ENCODE measurements at places on chromosomes 5 and 9.
A peak's percentile ranks its signal among the peaks of the same experiment; 100 is the strongest.

DNA sequence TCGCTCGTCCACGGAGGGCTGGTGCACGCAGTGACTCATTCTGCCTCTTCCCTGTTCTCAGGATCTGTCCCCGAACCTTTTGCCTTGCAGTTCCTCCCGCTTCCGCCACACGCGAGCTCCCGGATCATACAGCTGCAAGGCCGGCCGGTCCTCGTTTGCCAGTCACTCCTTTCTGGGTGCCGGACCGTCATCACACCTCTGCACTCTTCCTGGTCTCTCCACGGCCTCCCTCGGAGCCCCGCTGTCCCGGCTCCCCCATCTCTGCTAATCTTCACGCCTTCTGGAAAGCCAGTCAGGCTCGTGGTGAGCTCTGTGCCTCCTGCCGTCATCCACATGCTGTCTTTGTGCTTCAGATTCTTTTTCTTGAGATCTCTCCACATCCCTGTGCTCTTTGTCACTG lies 91.8 kb downstream of the STX17 start:
- DNase-seq = no peak

GRCh38 chr5:39420482-39421145 lies 4.2 kb downstream of the DAB2 start:
- peak; percentile 52 for DNase-seq

- DNase-seq = no peak
Measured at GRCh38 chr5:31023105-31023504, 170.4 kb upstream of the CDH6 start.

DNA sequence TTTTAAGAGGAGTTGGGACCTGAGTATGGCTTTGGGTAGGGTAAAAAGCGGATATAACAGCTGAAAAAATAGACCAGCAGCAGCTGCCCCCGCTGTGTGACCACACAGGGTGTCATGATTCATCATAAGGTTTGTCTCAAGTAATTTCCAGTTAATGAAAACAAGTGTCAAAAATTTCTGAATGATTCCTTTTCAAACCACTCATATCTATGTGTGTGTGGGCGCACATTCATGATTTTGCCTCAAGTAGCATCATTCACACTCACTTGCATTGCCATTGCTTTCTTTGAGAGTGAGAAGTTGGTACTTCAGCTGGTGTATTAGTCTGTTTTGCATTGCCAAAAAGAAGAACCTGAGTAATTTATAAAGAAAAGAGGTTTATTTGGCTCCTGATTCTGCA lies 12.1 kb upstream of the TNFAIP8 start:
- DNase-seq = peak; percentile 66

DNA sequence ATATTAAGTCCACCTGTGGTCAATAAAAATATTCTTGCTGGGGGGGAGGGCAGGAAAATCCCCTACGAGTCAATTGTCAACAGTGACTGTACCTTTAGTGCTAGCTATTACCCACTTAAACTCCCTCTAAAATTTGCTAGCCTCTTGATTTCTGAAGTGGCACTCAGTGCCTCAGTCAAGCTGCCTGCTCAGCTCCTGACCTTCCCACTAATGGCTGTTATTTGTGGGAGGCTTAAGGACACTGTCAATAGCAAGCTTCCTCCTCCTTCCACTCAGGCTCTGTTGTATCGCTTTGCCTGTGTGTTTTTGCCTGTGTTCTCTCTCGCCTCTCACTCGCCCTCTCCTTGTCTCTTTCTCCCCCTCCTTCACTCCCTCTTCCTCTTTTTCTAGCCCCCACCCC lies 140.8 kb downstream of the BNC2 start:
- DNase-seq = no peak

DNA sequence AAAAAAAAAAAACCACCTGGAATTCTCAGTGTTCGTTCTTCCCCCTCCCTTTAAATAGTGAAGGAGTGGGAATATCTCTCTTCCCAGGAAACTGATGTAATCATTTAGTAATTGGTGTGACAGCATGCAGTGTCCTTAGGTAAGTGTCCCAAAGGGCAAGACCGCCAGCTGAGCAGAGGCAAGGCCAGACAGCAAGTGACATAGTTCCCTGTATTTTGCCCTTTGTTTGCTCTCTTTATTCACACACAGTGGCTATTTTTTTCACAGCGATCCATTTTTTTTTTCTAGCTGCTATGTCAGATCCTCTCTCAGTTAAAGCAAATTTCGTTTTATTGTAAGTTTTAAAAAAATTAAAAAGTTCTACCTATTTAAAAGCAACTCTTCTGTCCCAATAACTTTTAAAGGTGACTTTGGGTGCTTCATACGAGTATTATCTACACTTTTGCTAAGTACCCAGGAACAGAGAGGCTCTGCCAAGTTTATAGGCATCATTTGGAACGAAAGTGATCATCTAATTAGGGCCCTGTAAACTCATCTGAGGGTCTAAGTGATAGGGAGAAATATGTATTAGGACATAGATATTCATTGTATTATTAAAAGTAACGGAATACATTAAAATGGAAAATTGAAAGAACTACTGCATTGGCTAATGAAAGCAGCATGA lies 98.2 kb upstream of the ALDH1A1 start:
- no peak for DNase-seq

- DNase-seq = no peak
Measured at GRCh38 chr5:32428426-32428825, 16.1 kb downstream of the ZFR start.

GRCh38 chr9:127014910-127015540 lies 100.4 kb downstream of the RALGPS1 start:
- no peak for DNase-seq

GRCh38 chr5:3080366-3080765 lies 328.9 kb upstream of the IRX2 start:
- no peak for DNase-seq

DNA sequence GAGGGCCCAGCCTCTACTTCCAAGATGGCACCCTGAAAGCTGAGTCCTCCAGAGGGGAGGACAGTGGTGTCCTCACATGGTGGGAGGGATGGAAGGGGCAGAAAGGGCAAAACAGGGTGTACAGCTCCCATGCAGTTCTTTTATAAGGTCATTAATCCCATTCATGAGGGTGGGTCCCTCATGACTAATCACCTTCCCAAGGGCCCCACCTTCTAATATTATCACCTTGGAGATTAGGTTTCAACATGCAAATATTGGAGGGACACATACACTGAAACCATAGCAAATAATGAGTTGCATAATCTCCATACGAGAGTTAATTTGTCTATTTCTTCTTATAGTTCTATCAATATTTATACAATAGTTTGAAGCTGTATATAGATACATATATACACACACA lies 5.8 kb upstream of the ZBTB43 start:
- DNase-seq = no peak

DNA sequence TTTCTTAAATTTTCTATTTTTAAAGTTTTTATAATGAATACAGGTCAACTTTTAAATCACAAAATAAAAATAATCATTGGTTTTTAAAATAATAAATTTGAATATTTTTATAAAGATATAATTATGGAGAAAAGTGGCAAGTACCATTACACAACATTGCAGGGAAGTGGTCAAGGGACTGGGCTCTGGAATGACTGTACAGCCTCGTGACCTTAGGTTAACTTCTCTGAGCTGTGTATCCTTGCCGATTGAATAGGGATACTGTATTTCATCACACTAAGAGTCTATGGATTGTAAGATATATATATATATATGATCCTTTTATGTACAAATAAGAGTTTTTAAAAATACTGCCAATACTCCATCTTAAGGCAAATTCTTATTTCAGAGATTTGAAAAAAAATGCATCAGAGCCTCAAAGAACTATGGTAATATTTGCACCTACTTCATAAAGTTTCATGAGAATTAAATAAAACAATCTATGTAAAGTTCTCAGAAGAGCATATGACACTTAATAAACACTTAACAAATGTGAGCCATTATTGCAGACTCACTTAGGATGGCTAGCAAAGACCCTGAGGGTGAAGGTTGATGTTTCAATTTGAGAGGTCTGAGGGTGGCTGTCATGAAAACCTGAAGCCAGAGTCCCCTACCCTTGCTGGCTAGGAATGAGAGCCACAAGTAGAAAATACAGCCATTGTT lies 136.5 kb downstream of the CCDC192 start:
- DNase-seq = peak; percentile 77

- DNase-seq = no peak
Measured at GRCh38 chr5:66702426-66702825, 106.2 kb downstream of the MAST4 start.

- DNase-seq = no peak
Measured at GRCh38 chr5:174396541-174396940, 327.8 kb upstream of the MSX2 start.

GRCh38 chr5:99248066-99248465 lies 319.3 kb upstream of the CHD1 start:
- no peak for DNase-seq

- DNase-seq = peak; percentile 23
Measured at GRCh38 chr5:177378884-177379883, 5.0 kb upstream of the SLC34A1 start.

DNA sequence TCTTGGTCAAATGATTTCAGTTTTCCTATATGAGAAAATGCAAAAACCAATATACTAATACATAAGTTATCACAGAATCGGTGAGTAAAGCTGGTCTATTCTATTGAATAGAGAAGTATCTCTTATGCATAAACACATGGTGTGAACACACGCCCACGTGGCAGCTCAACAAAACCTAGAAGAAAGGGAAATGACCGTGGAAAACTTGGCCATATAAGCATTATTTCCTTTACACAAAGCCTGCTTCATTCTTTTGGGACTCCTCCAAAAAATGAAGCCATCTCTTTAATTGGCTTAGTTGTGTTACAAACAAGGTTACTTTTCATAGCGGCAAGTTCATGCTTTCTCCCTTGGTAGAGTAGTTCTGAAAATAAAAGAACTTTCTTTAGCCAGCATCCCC lies 183.2 kb downstream of the TMEM161B start:
- no peak for DNase-seq

DNA sequence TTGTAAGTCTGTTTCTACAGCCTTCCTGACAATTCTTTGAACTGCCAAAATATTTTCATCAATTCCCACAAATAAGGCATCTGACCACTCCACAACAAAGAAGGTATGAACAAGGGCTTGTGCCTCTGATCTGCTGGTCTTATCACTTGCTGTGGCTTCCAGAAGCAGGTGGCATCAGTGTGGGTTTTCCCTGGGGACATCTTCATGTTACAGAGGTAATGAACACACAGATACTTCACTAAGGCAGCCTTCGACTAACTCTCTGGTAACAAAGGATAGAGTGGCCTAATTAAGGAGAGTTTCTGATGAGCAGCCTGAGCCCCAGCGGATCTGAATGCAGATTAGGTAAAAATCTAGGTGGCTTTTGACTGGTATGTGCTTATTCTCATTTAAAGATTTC lies 15.2 kb upstream of the ERAP2 start:
- DNase-seq = no peak

DNA sequence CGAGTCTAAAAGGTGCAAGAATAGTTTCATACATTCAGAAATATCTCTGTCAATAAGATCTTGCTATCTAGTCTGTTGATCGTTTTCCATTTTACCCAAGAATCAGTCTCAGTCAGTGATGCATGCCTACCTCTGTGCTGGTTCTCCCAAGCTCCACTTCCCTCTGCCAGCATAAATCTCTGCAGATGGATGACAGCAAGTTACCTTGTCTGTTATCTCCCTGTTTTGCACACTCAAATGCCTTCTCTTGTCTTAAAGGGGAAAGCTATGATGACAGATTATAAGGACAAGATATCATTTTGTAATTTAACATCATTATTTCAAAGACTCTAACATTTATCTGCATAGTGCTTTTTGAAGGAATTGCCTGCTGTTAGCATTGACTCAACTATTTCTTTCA lies 802.1 kb upstream of the SEMA6A start:
- DNase-seq = no peak

DNA sequence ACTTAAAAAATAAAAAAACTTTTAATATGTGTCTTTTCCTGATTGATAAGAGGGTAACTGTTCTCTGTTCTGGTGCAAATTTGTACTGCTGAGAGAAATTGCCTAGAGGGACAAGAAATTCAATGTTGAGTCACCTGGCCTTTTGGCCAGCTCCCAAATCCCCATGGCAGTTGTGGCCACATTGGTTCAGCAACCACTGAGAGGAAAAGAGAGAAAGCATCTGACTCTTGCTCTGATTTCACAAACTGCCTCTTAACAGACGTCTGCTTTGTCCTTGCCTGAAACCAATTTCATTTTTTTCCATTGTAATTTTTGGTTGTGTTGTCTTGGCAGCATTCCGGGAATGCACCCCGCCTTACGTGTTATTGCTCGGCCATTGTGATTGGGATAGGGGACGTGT lies 42.4 kb downstream of the NTRK2 start:
- DNase-seq = peak; percentile 73

GRCh38 chr9:27856748-27857147 lies 283.5 kb upstream of the C9orf72 start:
- DNase-seq = no peak

DNA sequence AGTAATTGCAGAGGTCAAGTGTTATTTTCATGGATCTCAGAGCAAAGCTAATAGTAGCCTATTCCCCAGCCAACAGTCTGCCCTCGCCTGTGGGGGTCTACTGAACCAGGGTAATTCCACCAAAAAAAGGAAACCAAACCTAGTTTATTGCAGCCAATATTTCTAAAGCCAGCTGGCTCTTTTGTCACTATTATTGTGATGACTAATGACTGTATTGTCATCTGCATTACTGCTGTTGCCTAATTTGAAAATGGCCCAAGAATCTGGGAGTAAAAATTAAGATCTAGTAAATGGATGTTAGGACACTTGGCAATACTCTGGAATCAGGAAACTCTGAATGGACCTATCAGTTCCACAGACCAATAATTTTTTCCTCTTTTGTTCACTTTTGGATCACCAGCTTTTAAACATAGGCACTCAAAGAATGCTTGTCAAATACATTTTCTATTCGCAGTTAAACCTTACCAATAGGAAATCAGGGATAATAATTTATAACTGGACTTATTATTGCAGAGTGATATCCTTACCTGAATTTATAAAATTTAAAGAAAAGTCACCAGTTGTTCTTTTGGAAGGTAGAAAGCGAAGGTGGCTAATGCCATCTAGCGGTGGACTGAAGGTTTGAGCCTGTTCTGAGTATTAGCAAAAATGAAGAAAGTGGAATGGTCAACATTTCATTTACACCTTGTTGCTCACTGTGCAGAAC lies 69.2 kb downstream of the SYK start:
- DNase-seq = peak; percentile 39

GRCh38 chr5:99032234-99033013 lies 103.6 kb upstream of the CHD1 start:
- DNase-seq = peak; percentile 60

DNA sequence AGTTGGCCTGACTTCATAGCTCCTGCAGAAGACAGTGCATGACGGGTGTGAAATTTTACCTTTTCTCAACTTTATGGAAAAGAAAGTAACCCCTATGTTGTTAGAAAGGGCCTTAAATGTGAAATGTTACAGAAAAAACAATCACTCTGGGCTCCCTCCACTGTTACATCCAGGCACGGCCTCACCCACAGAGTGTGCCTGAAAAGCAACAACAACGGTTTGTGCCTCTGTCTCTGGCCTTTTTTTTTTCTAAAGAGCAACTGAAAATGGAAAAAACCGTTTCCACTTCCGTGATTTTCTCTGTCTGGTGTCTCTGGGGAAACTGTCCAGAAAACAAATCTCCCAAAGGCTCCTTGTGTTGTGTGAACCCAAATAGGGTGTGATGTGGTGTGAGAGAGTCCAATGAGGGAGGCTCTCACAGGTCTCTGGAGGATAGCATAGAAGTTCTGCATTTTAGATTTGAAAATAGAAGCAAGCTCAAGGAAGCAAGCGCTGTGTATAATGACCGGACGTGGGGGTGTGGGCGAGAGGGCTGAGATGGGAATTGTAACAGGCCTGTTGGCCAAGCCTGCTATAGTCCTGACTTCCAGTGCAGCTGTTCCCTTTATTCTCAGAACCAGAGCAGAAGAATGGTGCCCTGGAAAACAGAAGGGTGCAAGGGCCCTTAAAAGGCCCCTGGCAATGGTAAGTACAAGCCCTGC lies 221.8 kb upstream of the TUT7 start:
- no peak for DNase-seq

GRCh38 chr5:152107220-152107619 lies 182.6 kb upstream of the GLRA1 start:
- DNase-seq = no peak
